Ascending aorta (tissue), 2 donors: ENCODE measurements at places on chromosomes 2 and 18.

DNA sequence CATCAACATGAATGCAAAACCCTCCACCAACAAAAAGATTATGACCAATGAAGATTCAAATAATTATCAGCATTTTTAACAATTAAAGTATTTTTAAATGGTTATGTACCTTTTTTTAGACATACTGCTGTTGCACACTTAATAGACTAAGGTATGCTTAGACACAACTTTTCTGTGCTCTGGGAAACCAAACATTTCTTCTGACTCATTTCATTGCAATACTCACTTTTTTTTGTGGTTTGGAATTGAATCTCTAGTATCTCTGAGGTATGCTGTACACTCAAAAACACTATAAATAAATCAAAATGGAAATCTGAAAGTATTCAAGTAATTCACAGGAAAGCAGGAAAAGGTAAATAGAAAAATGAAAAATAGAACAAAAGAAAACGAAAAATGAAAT, 247.9 kb upstream of the POU3F3 start:
- DNase-seq, result no peak

- DNase-seq, result no peak
These were observed 50.1 kb downstream of the THUMPD2 start for GRCh38 chr2:39728941-39729351.

- no peak for DNase-seq
These were observed 116.7 kb upstream of the NPAS2 start for GRCh38 chr2:100703213-100703612.

DNA sequence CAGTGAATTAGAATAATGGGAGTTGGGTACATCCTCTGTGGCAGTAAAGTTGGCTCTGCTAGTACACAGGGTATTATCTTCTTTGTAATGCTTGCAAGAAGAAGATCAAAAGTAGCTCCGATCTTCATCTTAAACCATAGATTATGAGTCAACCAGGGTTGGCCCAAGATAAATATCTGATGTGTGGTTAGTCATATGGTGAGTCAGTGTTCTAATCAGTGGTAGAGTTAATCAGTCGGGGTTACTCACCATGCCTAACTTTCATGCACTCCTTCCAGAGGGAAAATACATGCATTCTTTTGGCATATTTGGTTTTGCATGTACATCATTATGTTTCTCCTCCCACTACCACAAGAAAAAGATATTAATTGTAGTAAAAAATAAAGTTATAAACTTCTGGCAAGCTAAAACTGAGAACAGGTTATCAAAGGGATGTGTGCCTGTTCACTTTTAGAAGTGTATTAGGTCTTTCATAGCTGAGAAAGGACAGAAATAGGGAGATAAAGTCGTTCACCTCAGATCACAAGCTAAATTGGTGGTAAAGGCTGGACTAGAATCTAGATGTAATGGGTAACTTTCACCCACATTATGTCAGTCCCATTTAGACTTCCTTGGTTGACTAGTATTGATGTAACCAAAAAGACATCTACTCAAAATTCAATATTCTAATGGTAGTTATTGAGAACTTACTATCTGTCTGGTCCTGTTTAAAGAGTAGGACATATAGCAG, 684.4 kb downstream of the IRS1 start:
- DNase-seq, result no peak

- DNase-seq, result no peak
These were observed 325.0 kb downstream of the ADCYAP1 start for GRCh38 chr18:1229634-1230033.

DNA sequence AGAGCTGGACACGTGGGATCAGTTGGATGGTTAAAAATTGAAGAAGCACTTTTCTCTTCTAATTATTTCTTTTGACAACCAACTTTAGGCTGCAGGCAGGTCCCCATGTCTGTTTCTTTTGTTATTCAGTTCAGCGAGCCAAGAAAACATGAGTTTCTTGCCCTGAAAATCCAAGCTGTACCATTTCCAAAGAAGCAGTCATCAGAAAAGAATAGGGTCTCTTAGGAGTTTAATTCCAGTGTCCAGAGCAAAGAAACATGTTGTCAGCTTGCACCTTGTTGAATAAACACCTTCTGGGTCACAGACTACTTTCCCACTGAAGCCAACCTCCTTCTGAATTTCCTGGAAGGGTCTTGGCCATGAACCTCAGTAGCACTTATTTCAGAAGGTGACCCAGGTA, 170.5 kb upstream of the COPS8 start:
- DNase-seq, result no peak

- no peak for DNase-seq
These were observed 69.0 kb downstream of the DDX1 start for GRCh38 chr2:15660491-15661294.

GRCh38 chr18:49029628-49030027, 78.9 kb upstream of the SMAD7 start:
- no peak for DNase-seq

- no peak for DNase-seq
These were observed 161.3 kb downstream of the CDH2 start for GRCh38 chr18:28015671-28016070.

- DNase-seq, result no peak
These were observed 62.6 kb upstream of the STK17B start for GRCh38 chr2:196233805-196234475.

GRCh38 chr2:135742325-135742757, 686 bp downstream of the UBXN4 start:
- no peak for DNase-seq

DNA sequence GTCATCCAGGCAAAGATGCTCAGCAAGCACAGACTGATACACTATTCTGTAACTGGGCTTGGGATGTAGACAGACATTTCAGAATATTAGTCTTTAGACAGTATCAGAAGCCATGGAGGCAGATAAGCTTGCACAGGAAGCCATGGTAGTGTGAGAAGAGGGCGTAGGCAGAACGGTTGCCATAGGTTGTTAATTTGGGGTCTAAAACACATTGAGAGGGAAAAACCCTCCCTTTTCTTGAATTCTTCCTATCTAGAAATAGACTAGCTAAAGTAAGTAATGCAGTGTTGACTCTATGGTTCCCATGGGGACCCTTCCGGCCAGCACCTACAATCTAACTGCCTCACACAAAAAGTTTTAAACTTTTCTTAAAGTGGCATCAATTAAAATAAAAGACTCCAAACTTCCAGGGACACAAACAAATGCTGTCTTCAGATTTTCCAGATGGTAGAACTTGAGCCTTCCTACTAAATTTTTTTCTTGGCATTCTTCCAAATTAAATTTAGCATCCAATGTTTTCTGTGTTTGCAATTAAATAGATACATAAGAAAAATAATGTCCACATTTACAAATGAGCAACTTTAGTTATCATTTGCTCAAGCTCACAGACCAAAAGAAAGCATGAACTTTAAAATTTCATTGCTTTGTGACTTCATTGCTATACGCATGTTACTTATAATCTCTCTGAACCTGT, 1.9 kb downstream of the PRKRA start:
- no peak for DNase-seq

DNA sequence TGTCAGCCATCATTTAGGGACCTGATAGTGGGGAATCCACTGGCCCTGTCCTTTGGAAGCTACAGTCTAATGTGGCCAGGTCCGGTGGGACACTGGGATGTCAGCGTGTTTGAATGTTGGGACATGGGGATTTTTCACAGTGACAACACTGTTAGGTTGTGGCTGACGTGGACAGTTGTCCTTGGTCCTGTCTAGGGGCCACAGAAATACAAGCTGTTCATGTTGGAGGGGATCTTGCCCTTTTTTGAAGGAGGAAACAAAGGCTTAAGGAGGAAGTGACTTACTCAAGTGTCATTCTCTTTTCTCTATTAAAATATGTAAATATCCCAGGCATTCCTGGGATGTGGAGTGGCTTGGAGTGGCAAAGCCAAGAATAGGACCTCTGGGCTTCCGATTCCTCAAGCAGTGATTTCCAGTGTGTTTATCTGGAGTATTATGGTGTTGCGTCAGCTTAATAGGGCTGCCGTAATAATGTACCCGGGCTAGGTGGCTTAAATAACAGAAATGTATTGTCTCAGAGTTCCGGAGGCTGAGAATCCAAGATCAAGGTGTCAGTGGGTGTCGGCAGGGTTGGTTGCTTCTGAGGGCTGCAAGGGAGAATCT, 8.5 kb downstream of the ACOXL start:
- DNase-seq, result no peak

DNA sequence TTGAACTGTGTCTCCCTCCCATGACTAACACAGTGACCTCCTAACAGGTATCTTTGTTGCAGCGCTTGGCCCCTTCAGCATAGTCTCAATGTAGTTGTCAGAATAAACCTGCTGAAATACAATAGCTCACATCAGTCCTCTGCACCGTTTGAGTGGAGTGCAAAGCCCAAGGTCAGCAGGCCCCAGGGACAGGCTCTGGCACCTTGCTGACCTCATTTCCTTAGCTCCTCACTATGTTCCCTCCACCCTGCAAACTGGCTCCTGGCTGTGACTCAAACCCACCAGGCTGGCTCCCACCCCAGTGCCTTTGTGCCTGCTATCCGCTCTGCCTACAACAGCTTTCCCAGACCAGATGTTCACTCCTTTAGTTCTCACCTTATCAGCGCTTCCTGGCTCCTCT, 146.7 kb downstream of the LRATD1 start:
- no peak for DNase-seq

DNA sequence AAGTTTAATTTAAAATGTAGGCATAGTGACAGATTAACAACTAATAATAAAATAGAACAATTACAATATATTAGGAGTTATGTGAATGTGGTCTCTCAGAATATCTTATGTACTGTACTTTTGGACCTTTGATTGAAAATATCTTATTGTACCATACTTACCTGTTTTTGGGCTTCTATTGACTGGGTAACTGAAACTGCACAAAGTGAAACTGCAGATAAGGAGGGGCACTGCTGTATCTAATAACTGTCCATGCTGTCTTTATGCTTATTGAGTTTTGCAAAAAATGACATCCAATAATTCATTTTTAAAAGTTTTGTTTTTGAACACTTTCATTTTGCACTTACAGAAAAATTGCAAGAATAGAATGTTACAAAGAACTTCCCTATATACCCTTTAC, 19.9 kb downstream of the BIRC6 start:
- DNase-seq, result no peak
